Left hindlimb (tissue), 1 donor: ENCODE measurements at places on chromosomes 7 and 10.

- no peak for DNase-seq
Measured at GRCh38 chr7:4998910-4999309, 39.9 kb upstream of the MMD2 start.

- no peak for DNase-seq
Measured at GRCh38 chr10:5550250-5550545, 25.4 kb downstream of the CALML3 start.

- DNase-seq, result no peak
Measured at GRCh38 chr7:157552295-157552993, 215.6 kb downstream of the DNAJB6 start.

- peak; percentile 52 for DNase-seq
Measured at GRCh38 chr7:31735991-31736982, 49.3 kb downstream of the PPP1R17 start.

- DNase-seq, result no peak
Measured at GRCh38 chr7:36360244-36360643, 29.4 kb upstream of the ANLN start.

- no peak for DNase-seq
Measured at GRCh38 chr7:111558991-111559390, 3.3 kb downstream of the IMMP2L start.

GRCh38 chr10:9900751-9901150, 1116.9 kb upstream of the CELF2 start:
- no peak for DNase-seq

DNA sequence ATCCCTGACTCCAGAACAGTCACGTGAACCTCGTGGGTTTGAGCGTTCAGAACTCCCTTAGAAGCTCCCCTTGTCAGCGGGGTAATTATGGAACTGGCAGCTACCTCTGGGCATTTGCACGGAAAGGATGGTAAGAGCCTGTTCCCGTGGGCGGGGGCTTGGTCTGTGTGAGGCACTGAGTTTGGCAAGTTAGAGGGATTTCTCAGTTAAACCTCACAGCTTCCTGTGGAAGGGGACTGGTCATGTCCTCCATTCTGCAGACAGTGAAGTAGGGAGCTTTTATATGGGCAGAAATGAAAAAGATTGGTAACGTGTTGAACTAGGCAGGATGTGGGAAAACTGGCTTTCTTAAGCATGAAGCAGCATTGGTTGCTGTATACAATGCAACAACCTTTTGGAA, 16.0 kb downstream of the PALD1 start:
- DNase-seq, result no peak

DNA sequence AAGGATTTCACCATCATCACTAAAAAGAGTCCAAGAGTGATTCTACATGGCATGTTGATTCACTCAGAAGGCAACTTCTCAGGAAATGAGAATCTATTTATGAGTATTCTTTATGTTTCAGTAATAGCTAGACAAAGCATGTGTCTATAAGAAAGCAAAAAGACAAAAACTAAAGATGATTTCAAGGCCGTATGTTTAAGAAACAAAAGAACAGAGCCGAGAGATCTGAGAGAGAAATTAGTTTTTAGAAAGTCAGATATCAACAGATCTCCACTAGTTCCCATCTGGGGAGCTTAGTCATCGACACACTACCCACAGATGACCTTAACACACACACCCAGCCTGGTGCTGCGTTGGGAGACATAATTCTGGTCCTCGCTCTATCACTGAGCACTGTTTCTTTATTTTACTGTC, 21.0 kb downstream of the PIP4K2A start:
- DNase-seq, result no peak

GRCh38 chr7:86956567-86956966, 102.9 kb downstream of the ELAPOR2 start:
- DNase-seq, result no peak

- DNase-seq, result no peak
Measured at GRCh38 chr7:143027032-143027431, at the start of gene OR9A2. OR9A2 (minus strand) TSS chr7:143027132; CDS start chr7:143027132, 0 bp downstream.

DNA sequence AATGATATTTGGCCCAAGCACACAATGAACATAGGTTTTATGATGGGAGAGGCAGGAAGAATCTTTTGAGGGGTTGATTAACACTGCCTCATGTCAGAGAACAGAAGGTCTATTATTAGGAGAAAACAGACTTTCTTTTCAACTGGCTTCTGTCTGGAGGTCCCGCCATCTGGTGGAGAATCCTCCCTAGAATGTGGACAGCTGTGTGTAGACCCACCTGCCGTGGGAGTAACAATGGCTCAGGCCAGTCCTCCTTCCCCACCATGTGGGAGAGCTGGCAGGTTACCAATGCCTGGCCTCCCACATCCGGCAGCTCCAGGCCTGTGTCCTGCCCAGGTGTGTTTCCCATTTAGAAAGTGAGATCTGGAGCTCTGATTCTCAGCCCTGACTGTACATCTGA, 70.4 kb upstream of the AOAH start:
- peak; percentile 52 for DNase-seq

DNA sequence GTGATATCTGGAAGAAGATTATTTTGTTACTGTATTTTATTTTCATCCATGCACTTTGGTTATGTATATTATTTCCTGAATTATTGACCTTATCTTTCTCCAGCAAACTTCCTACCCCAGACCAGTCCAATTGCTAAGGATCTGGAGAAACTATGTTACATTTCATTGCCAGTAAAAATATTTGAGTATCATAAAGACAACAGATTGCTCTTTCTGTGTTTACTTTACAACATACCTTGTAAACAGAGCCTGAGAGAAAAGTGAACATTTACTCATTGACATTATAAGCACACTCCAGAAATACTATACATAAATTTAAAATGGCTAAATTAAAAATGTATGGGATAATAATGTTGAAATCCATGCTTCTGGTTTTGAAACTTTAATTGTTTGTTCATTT, 186.2 kb upstream of the FAM3C start:
- DNase-seq, result no peak

- no peak for DNase-seq
Measured at GRCh38 chr10:7980196-7980595, 74.3 kb upstream of the GATA3 start.

- DNase-seq, result peak; percentile 59
Measured at GRCh38 chr10:70903262-70903921, 15.0 kb upstream of the PCBD1 start.

DNA sequence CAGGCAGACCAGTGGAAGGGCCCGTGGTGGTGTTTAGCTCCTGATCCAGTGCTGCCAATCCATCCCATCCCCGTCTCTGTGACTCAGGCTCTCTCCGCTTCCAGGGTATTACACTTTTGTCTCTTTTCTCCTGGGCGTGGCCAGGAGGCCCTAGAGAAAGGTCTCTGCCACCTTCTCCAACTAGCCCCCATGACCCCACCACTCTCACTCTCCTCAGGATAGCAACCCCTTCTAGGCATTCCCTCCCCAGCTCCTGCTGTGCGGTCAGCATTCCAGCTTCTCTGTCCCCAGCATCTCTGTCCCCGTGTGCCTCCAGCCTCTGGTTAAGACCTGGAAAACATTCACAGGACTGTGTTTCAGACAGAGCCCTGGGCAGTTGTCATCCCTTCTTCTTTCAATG, 36.2 kb upstream of the R3HCC1L start:
- no peak for DNase-seq

GRCh38 chr10:4643471-4643870, 182.5 kb upstream of the AKR1E2 start:
- DNase-seq, result no peak

DNA sequence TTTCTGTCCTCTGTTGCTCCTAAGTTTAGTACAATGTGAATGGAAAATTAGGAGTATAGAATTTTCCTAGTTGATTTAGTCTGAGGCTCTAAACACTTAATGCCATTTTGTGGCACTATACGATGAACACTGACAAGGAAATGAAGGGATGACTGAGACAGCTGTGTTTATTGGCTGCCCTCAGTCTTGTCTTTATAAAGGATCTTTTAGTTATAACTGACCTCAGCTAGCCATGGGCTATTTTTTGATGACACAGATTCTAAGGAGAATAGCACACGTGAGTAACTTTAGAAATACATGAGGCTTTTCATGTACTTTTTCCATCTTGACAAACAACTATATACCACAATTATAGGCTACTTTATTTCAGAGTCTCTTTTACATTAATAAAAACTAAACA, 113.7 kb downstream of the PRKG1 start:
- no peak for DNase-seq

DNA sequence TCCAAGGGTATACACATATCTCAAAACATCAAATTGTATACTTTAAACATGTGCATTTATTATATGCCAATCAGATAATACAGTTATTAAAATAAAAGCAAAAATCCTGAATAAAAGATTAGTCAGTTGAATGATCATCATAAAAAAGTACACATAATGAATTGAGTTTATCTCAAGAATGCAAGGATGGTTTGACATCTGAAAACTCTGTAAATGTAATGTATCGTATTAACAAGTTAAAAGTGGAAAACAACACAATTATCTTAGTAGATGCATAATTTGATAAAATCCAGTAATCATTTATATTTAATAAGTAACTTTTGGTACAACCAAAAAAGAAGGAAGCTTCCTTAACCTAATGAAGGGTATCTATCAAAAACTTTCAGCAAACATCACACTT, 86.6 kb downstream of the COL28A1 start:
- no peak for DNase-seq

GRCh38 chr7:40306025-40306424, 171.2 kb downstream of the SUGCT start:
- DNase-seq, result no peak

DNA sequence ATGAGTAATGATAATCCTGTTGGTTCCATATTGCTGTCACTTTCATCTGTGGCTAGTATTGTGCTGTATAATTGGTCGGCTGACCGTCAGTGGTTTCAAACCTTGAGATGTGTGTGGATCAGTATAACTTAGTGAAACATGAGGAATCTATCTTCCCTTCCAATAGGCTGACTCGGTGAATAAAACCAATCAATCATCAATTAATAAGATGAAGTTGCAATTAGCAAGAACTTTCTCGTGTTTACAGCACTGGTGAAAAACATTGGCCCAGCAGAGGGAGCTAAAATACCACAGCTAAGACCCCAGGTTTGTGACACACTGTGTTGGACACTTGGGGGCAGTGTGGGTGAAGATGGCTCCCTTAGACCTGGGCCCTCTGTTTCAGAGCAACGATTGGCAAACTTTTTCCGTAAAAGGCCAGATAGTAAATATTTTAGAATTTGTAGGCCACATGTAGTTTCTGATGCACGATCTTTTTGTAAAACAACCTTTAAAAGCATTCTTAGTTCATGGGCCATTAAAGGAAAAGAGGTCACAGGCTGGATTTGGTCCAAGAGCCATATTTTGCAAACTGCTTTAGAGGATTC, 47.8 kb downstream of the STRA8 start:
- DNase-seq, result peak; percentile 84

DNA sequence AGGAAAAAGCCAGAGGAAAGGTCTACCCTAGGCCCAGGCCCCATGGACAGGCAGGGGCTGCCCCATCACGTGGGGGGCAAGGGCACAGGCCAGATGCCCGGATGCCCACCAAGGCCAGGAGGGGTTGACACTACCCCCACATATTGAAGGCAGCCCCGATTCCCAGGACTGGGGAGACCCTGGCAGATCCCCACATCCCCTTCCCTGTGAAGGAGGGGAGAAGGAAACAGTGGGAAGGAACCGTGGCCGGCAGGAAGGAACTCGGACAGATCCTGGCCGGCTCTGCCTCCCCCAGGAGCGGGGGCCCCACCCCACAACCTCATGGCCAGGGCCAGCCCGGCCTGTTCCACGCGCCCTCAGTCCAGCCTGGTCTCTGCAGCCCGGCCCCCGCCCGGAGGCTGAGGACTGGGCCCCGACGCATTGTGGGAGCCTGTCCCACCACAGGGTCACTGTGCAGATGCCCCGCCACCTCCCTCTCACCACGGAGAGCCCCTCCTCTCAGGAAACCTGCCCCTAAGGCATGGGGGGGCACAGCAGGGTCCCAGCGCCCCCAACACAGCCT, 41.3 kb downstream of the PAPOLB start:
- no peak for DNase-seq

GRCh38 chr7:37267251-37267650, 181.4 kb downstream of the ELMO1 start:
- DNase-seq, result no peak

DNA sequence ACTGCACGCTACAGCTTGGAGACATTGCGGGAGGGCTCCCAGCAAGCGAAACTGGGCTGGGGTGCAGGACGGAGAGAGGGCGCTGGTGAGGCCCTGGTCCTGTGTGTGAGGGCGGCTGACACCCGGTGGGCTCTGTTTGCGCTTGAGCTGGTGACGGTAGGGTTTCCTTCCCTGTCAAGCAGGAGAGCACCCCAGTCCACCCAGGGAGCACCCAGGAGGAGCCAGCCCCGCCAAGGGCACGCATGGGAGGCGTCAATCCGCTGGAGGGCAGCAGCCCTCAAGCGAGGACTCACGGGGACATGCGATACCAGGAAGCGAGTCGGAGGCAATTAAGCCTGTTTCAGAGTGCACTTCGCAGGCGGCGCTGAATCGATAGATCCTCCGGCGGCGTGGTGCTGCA, 109.4 kb downstream of the MAD1L1 start:
- no peak for DNase-seq

GRCh38 chr10:117351996-117352395, 23.2 kb downstream of the PDZD8 start:
- no peak for DNase-seq

DNA sequence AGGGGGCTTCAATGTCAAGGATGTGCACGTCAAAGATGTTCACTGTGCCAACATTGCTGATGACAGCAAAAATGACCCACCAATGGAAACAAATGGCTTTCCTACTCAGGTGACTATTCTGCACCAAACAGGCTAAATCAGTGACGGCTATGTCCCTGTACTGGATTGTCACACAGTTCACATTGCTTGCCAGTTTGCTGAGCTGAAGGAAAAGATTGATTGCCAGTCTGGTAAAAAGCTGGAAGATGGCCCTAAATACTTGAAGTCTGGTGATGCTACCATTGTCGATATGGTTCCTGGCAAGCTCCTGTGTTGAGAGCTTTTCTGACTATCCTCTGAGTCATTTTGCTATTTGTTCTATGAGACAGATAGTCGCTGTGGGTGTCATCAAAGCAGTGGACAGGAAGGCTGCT, 202.2 kb upstream of the ETV1 start:
- no peak for DNase-seq

DNA sequence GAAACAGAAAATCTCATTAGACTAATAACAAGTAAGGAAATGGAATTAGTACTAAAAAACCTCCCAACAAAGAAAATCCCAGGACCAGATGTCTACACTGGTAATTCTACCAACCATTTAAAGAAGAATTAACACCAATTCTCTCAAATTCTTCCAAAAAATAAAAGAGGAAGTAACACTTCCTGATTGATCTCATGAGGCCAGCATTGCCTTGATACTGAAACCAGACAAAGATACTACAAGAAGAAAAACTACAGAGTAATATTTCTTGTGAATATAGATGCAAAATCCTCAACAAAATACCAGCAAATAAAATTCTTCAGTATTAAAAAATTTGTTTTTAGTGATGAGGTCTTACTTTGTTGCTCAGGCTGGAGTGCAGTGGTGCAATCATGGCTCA, 21.3 kb downstream of the GCK start:
- no peak for DNase-seq

GRCh38 chr10:128804411-128804810, 662.6 kb upstream of the MGMT start:
- DNase-seq, result peak; percentile 44

DNA sequence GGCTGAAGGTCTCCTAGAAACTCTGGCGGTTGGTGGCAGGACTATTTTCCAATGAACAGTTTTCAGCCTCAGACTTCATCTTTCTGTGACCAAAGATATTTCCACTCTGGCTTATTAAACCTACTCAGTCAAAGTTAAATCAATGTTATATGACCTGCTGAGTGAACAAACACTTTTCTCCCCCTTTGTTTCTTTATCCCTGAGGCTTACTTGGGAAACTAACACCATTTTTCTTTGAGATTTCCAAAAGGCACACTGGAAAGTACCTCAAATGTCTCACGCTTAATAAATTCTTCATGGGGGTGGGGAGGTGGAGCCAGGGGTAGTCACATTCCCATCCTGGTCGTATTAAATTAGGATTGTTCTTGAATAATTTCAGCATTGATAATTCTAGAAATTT, 1.8 kb downstream of the TMEM26 start:
- no peak for DNase-seq
